Astrocyte (in vitro differentiated cells and primary cell): ENCODE measurements at places on chromosomes 11 and 22. TPM values are rescaled to one million over a fixed set of nuclear protein-coding genes. Genes with fewer than 3 reads are reported as not detected.
A peak's percentile ranks its signal among the peaks of the same experiment; 100 is the strongest.

DNA sequence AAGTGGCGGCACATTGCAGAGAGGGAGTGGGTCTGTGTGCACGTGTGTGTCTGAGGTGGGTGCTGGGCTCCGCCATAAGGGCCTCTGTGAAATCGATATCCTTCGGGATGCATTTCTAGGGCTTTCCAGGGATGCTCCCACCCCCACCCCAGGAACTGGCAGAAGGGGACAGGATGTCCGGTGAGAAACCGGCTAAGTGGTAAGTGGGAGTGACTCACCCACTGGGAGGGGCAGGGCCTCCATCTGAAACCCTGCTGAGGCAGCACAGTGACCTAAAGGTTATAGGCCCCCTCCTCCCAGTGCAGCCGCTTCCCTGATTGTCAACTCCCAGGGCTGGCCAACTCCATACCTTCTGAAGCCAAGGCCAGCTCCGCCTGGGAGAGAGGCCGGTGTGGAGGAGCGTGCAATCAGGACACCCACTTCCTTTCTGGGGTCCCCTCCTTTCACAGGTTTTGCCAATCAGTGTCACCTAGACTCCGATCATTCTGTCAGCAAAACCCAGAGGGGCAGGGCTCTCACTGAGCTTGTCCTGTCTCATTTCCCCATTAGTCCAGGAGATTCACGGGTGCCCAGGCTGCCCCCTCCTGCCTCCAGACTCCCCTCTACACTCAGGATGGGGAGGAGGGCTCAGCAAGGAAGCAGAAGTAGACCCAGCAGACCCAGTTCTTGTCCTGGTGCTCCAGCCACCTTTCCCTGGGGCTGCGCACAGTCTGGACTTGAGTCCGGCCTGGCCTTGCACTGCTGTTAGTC is 44.5 kb downstream of the NECTIN1 start:
- H3K27me3 ChIP-seq: no peaks in the 10 kb centered on the region
- peaks cover 17% of the 10 kb centered on the region for H3K4me1 ChIP-seq

DNA sequence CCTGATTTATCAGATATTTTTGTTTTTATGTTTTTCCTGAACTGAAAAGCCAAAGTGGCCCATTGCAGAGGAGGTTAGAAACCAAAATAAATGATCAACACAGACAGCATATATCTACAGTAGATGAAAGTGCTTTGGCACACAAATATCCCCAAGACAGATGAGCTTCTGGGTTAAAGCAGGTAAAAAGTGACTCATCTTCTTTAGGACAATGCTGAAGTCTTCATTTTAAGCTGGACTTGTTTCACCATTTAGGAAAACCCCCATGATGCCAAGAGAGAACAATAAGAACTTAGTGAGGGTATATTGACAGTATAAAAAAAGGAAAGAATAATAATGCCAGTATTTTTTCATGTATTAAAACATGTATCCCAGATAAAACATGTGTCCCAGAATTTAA is 100.8 kb upstream of the OR9G4 start:
- H3K4me1 ChIP-seq: no peaks in the 10 kb centered on the region
- H3K27ac ChIP-seq: no peak overlapping the region
- no peak overlapping the region for H3K4me3 ChIP-seq

DNA sequence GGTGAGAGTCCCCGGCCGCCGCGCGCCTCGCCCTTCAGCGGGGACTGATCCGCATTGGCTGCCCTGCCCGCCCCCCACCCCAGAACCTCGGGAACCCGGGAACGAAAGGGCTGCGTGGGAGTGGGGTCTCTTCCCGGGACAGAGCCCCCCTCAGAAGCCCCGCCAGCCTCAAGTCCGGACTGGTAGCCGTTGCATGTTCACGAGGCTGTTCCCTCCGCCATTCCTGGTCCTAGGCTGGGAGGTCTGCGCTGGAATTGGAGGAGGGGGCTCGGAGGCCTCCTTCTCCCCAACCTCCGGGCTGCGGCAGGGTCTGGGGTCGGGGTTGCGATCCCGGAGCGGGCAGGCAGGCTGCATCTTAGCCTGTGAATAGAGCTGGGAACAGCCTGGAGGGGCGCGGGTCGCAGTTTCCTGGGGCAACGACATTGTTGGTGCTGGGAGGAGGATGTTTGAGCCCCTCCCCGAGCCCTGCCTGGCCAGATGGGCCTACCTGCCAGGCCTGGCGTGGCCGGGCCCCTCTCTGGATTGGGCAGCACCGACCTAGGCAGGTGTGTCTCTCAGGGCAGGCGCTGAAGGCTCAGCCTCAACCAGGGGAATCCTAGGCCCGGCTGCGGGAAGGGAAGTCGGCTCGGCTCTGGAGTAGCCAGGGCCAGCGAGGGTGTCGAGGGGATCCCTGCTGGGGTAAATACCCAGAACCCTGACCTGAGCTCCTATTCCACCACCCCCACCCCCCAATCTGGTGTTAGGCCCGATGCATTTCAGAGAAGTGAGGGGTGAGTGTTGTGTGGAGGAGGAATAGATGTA is 670 bp downstream of the MAPK8IP1 start:
- H3K36me3 ChIP-seq: peaks cover under 1% of the 10 kb centered on the region
- peaks cover 4% of the 10 kb centered on the region for H3K4me1 ChIP-seq
- no peak overlapping the region for H3K27ac ChIP-seq
- H3K27me3 ChIP-seq: peaks cover 4% of the 10 kb centered on the region
- H3K4me3 ChIP-seq: peak overlapping the region; percentile 48

DNA sequence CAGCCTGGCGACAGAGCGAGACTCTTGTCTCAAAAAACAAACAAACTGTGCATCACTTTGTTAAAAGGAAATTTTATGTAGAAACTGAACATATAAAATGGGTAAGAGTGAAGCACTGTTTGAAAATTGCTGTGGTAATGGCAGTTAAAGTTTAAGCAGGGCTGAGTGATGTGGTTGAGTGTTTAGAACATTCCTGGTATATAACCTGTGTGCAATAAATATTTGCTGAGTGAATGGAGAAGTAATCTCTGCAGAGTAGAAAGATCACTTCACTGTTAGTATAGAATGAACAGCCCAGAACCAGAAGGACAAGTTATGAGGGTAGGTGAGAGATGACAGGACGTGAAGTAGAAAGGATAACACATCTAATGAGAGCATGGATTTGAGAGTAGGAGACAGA is 27.3 kb downstream of the CECR2 start:
- H3K4me1 ChIP-seq: no peaks in the 10 kb centered on the region
- H3K27ac ChIP-seq: no peak overlapping the region
- no peaks in the 10 kb centered on the region for H3K36me3 ChIP-seq
- no peak overlapping the region for H3K4me3 ChIP-seq
- no peak for DNase-seq

DNA sequence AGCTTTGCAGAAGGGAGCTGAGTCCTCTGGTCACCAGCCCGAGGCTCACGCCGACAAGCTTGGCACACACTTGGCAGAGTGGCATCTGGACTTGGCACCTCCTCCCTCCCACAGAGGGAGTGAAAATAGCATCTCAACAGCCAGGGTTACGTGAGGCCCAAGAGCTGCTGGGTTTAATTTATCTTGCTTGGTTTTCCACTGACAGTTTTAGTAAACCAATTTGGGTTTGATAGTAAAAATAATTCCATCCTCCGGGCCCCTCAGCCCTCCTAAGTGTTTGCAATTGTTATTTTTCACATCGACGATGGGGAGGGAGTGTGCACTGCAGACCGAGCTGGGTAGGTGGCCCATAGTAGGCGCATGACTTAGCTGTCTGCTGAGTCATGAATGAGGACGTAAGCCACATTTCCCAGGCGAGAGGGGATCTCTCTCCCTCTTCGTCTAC is 107.6 kb upstream of the ASPHD2 start:
- DNase-seq: peak; percentile 85
- H3K27ac ChIP-seq: peak overlapping the region; percentile 86
- peaks cover 18% of the 10 kb centered on the region for H3K4me1 ChIP-seq
- peaks cover 5% of the 10 kb centered on the region for H3K27me3 ChIP-seq
- no peak overlapping the region for H3K4me3 ChIP-seq

GRCh38 chr11:77823775-77824174 is 2.8 kb downstream of the AAMDC start:
- no peaks in the 10 kb centered on the region for H3K36me3 ChIP-seq
- no peak overlapping the region for H3K27ac ChIP-seq
- H3K27me3 ChIP-seq: no peaks in the 10 kb centered on the region
- H3K4me1 ChIP-seq: no peaks in the 10 kb centered on the region
- peak; percentile 34 for DNase-seq

DNA sequence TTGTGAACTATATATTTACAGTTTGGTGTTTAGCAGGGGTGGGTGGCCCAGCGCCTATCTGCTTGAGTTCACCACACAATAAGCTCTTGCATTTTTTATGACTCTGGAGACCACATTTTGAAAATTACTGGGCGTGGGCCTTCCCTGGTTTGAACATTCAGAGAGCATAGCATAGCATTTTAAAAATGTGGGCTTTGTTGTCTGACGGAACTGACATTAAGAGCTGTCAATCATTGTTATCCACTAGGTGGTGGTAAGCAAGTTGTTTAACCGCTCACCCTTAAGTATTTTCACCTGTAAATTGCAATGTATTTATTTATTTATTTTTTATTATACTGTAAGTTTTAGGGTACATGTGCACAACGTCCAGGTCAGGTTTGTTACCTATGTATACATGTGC is 1.0 kb downstream of the NLRP14 start:
- H3K4me1 ChIP-seq: peaks cover 8% of the 10 kb centered on the region
- no peak overlapping the region for H3K4me3 ChIP-seq

GRCh38 chr11:63504933-63505586 is 824 bp upstream of the LGALS12 start:
- H3K36me3 ChIP-seq: no peaks in the 10 kb centered on the region
- H3K27ac ChIP-seq: no peak overlapping the region
- H3K4me1 ChIP-seq: no peaks in the 10 kb centered on the region
- no peaks in the 10 kb centered on the region for H3K27me3 ChIP-seq

DNA sequence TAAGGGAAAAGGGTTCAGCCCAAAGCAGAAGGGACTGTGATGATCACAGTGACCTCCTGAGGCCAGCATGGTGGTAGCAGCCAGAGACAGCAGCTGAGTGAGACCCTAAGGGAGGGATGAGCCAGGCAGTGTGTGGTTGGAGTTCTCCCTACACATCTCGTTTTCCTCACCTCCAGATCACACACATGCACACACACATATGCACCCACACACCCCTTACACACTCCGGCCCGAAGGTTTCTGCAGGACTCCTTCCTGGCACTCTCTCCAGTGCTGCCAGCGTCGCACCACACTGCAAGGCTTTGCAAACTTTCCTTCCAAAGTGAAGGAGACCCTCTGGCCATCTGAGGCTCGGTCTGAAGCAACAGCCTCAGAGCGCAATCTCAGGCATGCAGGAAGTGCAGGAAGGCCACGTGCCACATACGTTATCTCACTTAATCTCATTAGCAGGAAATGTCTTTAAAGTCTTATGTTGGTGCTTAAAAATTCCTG is 26.9 kb upstream of the TP53I11 start:
- H3K4me3 ChIP-seq: no peak overlapping the region
- no peaks in the 10 kb centered on the region for H3K36me3 ChIP-seq
- peak; percentile 29 for DNase-seq

DNA sequence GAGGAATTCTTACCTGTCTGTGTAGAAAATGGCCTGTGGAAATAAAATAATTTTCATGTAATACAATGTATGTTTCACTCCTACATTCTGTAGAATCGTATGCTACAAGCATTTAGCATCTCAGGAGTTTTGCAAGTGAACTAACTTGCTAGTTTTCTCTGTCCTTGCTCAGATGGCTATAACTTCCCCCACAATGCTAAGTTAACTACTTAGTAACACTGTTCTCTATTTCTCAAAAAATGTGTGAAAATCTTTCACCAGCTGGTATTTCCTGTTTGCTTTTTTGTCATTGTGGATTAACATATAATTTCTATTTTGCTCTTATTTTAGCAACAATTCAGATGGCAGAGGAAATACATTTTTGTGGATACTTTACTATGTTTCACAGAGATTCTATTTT is 4.4 kb downstream of the OR4S2 start:
- H3K4me3 ChIP-seq: no peak overlapping the region
- H3K27ac ChIP-seq: no peak overlapping the region
- no peaks in the 10 kb centered on the region for H3K27me3 ChIP-seq
- H3K4me1 ChIP-seq: no peaks in the 10 kb centered on the region
- DNase-seq: no peak
- H3K36me3 ChIP-seq: no peaks in the 10 kb centered on the region

GRCh38 chr22:47064416-47064815 is 302.0 kb downstream of the TBC1D22A start:
- H3K36me3 ChIP-seq: no peaks in the 10 kb centered on the region
- no peaks in the 10 kb centered on the region for H3K4me1 ChIP-seq
- no peak for DNase-seq

DNA sequence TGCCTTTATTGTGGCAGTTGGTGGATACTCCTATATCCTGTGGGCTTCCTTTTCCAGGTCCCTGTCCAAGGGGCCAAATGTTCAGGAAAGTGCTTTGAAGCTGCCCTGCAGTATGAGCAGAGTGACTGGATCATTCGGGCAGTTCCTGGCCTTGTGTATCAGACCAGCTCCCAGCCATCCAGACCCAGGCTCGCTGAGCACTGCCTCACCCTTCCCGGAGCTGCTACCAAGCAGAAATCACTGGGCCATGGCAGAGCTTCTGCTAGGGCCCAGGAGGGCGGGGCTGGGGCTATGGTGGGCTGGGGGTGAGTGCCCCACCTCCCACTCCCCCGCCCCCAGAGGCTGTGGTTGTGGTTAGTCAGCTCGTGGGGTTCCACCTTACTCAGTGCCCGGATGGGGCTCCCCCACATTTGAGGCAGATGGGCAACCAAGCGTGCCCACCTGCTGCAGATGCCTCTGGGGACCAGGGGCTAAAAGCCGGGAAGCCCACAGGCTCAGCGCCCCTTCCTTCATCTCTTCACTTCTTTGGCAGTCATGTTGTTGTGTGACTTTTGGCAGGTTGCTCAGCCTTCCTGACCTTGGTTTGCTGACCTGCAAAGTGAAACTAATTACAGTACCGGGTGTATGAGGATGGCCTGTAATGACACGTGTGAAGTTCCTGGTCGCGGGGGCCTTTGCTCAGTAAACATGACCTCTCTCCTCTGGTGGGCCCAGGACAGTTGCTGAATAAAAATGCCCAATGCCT is 2.1 kb upstream of the LRRC32 start:
- no peak overlapping the region for H3K27ac ChIP-seq
- no peaks in the 10 kb centered on the region for H3K27me3 ChIP-seq
- H3K36me3 ChIP-seq: no peaks in the 10 kb centered on the region
- H3K4me3 ChIP-seq: no peak overlapping the region
- DNase-seq: no peak

- H3K4me3 ChIP-seq: no peak overlapping the region
- no peaks in the 10 kb centered on the region for H3K36me3 ChIP-seq
- peaks cover 43% of the 10 kb centered on the region for H3K4me1 ChIP-seq
- DNase-seq: peak; percentile 71
Observed at GRCh38 chr22:23219822-23220484, 39.6 kb downstream of the BCR start.

DNA sequence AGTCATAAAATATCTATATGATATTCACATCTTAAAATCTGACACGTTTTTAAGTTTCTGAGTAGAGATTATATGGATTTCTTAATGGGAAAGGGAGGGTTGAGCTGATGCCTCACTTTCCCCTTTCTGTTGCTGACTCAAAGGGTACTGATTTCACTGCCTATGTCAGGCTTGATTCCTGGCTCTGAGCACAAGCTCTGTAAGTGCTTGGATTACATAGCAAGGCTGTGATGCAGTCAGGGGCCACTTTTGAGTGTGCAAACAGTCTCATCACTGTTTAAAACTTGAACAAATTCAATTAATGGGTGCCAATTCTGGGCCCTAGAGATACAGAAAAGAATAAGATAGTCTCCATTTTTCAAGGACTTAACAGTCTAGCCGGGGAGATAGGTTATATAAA is 14.4 kb downstream of the ATXN10 start:
- peaks cover 82% of the 10 kb centered on the region for H3K4me1 ChIP-seq
- no peaks in the 10 kb centered on the region for H3K27me3 ChIP-seq
- peak; percentile 62 for DNase-seq
- H3K27ac ChIP-seq: peak overlapping the region; percentile 51
- peaks cover 3% of the 10 kb centered on the region for H3K36me3 ChIP-seq

The TRIM51 gene
- not detected in 2 replicates for total RNA-seq

The LDHAL6A gene
- not detected in 2 replicates for total RNA-seq

The KRTAP5-10 gene
- total RNA-seq: 0.34 TPM in 1 of 2 replicates, not detected in the other

The P4HA3 gene
- 3.3 and 5.0 TPM in 2 replicates for total RNA-seq

The PGA4 gene
- total RNA-seq: 0.79 and 0.86 TPM in 2 replicates

The MYO7A gene
- 0.16 TPM in 1 of 2 replicates, not detected in the other for total RNA-seq

The NPAS4 gene
- 0.20 and 0.50 TPM in 2 replicates for total RNA-seq

The RAPSN gene
- 0.86 and 0.96 TPM in 2 replicates for total RNA-seq
